Colonic mucosa (tissue), 4 donors: ENCODE measurements at places on chromosomes 7 and 10.

- DNase-seq = peak; percentile 77
These were observed 10.6 kb upstream of the GRB10 start for GRCh38 chr7:50793120-50793946.

DNA sequence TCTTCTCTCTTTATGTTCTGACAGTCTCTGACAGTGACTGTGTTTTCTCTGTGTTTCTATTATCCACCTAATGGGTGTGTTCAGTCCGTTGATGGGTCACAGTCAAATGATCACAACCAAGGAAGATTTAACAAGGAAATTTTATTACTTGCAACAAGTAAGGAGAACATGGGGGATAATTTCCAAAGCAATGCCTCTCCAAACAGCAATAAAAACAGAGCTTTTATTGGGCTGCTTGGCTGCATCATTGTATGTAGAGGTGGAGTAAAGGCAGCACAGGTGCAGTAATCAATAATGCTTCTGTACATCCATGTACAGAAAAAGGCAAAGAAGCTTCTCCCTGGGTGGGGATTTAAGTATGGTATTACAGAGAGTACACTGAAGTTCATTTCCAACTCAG, 1525.6 kb downstream of the REEP3 start:
- DNase-seq = no peak

DNA sequence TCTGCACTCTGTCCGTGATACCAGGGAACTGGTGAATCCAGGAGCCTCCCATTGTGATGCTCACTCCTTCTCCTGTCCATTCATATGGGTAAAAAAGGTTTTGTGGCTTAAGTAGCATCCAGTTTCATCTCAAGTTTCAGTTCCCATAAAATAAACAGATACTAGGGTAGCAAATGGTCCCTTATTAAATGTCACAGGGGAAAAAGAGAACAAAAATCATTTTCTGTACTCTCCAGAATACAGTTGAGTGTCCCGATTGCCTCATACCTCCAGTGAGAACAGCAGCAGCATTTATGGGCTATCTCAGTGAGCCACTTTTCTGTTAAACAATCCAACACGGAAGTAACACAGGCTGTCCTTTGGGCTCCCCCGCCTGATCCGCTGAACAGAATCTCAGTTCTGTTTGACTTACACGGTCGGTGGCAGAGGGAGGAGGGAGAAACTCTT, 179.6 kb downstream of the CELF2 start:
- DNase-seq = peak; percentile 68

DNA sequence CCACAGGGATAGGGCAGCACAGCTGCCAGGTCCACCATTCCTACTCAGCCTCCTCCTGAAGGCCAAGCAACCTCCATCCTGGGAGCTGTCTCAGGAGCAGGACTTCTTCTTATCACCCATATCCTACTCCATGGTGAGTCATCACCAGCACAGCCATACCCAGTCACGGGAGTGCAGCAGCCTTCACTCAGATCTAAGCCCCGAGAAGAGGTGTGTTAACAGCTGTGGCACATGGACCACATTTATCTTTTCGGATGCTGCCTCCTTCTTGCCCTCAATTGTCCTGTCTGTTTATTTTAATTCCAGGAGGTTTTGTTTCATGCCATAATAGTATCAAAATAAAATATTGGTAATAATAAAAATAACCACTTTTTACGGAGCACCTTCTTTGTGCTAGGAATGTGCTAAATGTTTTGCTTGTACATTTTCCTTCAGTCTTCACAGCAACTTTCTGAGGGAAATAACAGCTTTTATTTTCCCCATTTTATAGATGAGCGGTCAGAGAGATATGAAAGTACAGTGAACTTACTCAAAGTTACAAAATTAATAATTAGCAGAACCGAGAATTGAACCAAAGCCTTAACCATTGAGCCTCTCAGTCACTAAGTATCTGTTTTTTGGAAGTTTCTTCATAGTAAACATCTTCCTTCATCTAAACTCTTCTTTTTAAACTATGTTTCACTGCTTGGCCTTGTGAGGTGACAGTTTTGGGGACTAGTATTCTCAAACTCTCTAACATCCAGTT, 2.5 kb upstream of the KEL start:
- DNase-seq = no peak

DNA sequence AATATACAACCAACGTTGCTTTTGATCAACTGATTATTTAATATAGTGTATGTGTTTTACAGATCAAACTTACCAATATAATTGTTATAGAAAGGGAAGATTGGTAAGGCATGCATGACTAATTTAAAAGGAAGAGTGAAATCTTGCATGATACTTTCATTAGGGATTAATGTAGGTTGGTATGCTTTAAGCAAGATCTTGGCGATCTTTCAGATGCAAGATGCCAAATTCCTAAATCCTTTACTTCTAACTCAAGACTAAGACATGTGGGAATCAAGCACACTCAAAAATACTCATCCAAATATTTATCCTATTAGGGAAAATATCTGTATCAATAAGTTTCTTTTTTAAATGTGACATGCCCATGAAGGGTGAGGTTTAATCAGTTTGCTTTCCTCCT, 321.4 kb upstream of the MEOX2 start:
- no peak for DNase-seq

DNA sequence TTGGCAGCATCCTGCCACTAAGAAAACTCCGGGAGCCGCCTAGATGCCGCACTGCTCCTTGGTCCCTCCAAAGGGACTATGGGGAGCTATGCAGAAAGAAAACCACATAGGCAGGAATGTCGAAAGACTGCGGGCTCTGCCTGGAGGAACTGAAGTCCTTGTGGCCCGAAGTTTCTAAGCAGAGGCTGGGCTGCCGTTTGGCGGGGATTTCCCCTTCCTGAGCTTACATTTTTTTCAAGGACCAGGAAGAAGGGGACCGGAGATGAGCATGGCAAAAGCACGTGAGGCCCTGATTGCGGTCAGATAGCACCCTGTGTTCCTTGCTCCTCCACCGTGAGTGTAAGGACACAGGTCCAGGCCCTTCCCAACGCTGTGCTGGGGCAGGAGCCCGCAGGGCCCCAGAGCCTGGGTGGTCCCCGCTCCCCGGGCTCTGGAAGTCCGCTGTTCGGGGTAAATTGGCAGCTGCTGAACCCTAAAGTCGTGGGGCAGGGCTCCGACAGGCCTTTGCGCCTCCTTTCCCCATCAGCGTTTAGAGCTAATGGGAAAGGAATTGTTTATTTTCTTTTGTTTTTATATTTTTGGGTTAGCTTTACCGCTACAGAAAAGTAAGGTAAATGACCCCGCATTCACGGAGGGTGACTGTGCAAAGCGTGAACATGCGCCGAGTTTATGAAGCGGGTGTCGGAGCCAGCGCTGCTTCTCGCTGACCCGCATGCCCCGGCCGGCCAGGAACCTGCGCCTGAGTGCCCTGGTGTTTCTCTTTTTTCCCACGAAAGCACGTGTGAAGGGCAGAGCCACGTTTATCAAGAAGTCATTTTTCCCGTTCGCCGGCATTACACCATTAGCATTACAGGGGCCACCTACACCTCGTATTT, 356.5 kb upstream of the ZNF32 start:
- no peak for DNase-seq
